ENCODE measurements at places on chromosomes 11 and 22. TPM values are rescaled to one million over a fixed set of nuclear protein-coding genes. Genes with fewer than 3 reads are reported as not detected.

Gene SWAP70
- 54.2 TPM for total RNA-seq

Gene NCAM1
- total RNA-seq: 0.13 TPM

Gene ANKK1
- 0.06 TPM for total RNA-seq

Gene MMP3
- 0.06 TPM for total RNA-seq

Gene BRSK2
- total RNA-seq: 0.26 TPM

Gene CYTH4
- total RNA-seq: 0.06 TPM

Gene ANO1
- 16.4 TPM for total RNA-seq

Gene SLC22A9
- total RNA-seq: not detected

Gene LIF
- total RNA-seq: 13.5 TPM

Gene TSPAN18
- total RNA-seq: 0.92 TPM

Gene UPK3A
- total RNA-seq: not detected

Measured in aortic smooth muscle cell (primary cell).